ENCODE measurements at places on chromosomes 1 and 21.

- no peak for DNase-seq
Measured at GRCh38 chr21:10464975-10465374, 56.4 kb upstream of the TPTE start.

- DNase-seq: no peak
Measured at GRCh38 chr1:9197186-9198099, 37.1 kb upstream of the H6PD start.

GRCh38 chr1:57208741-57209302 lies 215.0 kb downstream of the DAB1 start:
- DNase-seq: no peak

DNA sequence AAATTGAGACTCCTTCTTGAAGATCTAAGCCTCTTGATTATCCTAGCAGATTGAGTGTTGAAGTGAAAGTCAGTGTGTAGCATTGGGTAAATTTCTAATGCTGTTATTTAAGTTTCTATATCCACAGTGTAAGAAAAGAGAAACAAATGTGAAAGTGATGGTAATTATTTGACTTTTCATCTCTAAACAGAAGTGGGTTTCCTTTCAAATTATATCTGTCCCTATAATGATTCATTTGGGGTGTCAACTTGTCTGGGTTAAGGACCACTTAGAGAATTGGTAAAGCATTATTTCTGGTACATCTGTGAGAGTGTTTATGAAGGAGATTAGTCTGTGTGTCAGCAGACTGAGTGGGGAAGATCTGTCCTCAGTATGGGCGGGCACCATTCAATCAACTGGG lies 133.0 kb upstream of the HMCN1 start:
- no peak for DNase-seq

DNA sequence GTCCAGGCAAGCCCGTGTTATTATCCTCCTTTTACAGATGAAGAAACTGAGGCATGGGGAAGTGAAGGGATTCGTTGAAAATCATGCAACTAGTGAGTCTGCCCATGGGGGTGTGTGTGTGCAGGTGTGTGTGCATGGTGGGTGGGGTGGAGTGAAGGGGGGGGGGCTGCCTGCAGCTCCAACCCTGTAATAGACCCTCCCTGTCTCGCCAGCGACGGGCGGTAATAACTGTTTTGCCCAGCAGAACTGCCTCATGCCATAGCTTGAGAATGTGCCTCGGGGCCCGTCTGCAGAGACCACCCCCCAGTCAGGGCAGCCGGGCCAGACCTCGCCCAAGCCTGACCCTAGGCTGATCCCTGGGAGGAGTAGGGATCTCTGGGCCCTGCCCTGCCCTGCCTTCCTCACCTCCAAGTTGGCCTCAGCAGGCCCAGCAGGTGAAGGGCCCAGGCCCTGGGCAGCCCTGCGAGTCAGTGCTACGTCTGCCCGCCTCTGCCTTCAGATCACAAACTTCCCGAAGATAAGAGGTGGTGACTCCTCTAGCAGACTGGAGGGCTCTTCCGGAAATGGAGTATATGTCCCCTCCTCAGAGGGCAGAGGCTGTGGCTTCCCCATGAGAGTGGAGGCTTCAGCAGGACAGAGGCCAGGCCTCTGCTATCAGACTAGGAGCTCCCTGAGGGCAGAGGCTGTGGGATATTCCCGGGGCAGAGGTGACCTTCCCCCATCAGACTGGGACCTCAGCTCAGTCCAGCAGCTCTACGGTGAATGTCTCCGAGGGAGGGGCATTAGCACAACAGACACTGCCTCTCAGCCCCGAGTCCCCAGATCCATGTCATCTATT lies 15.7 kb upstream of the EPHA2 start:
- no peak for DNase-seq

GRCh38 chr1:145997016-145997717 lies 788 bp upstream of the TXNIP start:
- DNase-seq: no peak

- no peak for DNase-seq
Measured at GRCh38 chr1:165580931-165581871, 37.4 kb downstream of the LRRC52 start.

DNA sequence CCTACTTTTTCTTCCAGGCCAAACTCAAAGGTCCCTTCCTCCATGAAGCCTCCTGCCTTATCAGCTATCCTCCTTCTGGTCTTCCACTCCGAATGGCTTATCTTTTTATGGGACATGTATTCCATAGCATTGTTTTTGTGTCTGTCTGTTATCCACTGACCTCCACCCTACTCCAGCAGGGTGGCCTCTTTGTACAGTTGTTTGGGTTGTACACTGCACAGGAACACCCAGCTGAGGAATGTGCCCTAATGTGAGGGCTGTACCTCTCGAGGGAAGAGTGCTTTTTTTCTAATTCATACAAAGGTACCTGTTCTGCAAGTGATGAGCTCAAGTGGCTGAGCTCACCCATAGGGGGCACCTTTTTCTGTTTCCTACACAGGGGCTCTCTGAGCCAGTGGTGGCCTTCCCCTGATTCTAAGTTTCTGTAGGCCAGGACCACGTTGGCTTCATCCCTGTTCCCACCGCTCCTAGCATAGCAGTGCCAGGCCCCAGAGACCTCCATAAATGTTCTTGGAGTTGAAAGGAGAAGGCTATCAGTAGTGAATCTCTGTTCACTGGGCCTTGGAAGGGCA lies 108.2 kb downstream of the FOXD2 start:
- DNase-seq: no peak

- DNase-seq: no peak
Measured at GRCh38 chr21:27769763-27770162, 802.9 kb upstream of the ADAMTS5 start.

DNA sequence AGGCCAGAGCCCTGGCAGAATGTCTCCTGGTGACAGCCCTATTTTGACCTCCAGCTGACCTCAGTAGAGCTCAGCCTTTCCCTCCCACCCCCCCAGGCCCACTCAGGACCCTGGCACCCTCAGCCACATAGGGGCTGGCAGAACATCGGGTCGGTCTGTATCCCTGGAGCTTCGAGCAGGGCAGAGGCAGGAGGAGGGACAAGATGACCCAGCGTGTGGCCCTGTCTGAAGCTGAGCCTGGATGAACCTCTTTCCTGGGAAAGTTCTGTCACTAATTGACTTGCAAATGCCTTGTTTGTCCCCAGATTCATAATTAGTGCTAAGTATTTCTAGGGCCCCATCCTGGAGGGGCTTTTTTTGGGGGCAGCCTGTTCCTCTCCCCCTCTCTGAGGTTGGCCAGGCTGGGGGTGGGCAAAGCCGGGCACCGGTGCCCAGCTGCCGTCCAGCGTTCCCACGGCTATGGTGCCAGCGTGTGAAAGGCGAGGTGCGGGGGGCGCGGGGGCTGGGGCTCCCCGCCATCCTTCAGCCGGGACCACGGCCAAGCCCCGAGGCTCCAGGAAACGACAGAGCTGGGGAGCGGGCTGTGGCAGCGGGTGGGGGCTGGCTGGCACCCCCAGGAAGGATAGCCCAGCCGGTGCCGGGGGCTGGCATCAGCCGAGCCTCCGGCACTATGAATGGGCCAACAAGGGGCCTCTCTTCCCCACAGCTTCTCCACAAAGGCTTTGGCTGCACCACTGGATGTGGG lies 31.4 kb downstream of the RHBG start:
- no peak for DNase-seq

GRCh38 chr1:111127923-111128643 lies 11.8 kb downstream of the DRAM2 start:
- no peak for DNase-seq

- DNase-seq: no peak
Measured at GRCh38 chr1:95679262-95679661, 445.3 kb downstream of the RWDD3 start.

GRCh38 chr1:219416598-219417238 lies 196.2 kb downstream of the ZC3H11B start:
- peak; percentile 74 for DNase-seq

GRCh38 chr1:175580841-175581240 lies 162.6 kb downstream of the TNR start:
- DNase-seq: no peak

All from A172 (cell line).